GM13977 (cell line): ENCODE measurements at places on chromosomes 11 and 22.
A peak's percentile ranks its signal among the peaks of the same experiment; 100 is the strongest.

- peak; percentile 26 for DNase-seq
Measured at GRCh38 chr11:94521684-94522083, 9.4 kb downstream of the C11orf97 start.

GRCh38 chr22:31753005-31753633 is 700 bp upstream of the DEPDC5 start:
- peak; percentile 21 for DNase-seq

GRCh38 chr11:111395081-111395480 is 16.0 kb upstream of the POU2AF1 start:
- DNase-seq = no peak

- DNase-seq = no peak
Measured at GRCh38 chr22:37734964-37735451, 38.2 kb downstream of the TRIOBP start.

- no peak for DNase-seq
Measured at GRCh38 chr11:66443602-66444001, 5.0 kb upstream of the MRPL11 start.

DNA sequence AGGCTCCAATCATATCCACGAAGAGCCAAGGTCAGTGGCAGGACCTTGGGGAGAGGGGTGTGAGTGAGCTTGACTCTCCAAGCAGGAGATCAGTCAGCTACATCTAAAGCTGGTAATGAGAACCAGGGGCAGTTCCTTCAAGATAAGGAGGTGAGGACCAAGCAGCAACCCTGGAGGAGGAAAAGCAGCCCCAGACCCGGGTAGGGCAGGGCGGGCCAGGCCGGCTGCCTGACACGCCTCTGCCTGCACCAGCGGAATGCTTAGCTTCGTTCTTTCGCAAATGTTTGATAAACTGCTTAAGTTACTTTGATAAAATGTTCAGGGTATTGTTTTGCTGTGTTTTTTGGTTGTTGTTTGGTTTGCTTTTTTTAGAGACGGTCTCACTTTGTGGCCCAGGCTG is 18.7 kb upstream of the FADD start:
- DNase-seq = no peak

DNA sequence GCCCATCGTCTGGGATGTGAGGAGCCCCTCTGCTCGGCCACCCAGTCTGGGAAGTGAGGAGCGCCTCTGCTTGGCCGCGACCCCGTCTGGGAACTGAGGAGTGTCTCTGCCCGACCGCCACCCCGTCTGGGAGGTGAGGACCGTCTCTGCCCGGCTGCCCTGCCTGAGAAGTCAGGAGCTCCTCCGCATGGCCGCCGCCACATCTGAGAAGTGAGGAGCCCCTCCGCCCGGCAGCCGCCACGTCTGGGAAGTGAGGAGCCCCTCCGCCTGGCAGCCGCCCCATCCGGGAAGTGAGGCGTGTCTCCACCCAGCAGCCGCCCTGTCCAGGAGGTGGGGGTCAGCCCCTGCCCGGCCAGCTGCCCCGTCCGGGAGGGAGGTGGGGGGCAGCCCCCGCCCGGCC is 5.8 kb upstream of the OR5M8 start:
- DNase-seq = no peak

GRCh38 chr11:67271541-67272284 is 5.4 kb downstream of the GRK2 start:
- no peak for DNase-seq

- no peak for DNase-seq
Measured at GRCh38 chr11:10451426-10452116, 3.5 kb upstream of the AMPD3 start.

DNA sequence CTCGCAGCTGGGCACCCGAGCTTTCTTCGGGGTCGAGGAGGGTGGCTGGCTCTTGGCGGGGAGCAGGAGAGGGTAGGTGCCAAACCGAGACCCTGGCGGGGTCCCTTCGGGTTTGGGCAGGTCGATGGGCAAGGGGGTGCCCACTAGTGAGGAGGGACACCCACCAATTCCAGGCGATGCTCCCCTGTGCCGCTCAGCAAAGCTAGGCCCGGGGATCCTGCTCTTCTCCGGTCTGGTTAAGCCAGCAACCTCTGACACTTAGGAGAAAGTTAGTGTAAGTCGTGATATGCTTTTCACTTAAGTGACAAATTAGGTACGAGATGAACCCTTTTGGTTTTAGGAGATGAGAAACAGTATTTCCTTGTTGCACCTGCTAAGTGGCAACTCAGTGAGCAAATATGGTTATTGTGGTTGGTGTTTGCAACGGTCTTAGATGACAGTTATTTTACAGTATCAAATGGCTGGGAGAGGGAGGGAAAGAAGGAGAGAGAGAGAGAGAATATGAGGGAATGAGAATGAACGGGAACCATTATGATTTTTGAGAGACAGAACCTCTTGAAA is 565 bp downstream of the NUCB2 start:
- peak; percentile 49 for DNase-seq

GRCh38 chr22:40890881-40891280 is 29.0 kb upstream of the DNAJB7 start:
- no peak for DNase-seq

DNA sequence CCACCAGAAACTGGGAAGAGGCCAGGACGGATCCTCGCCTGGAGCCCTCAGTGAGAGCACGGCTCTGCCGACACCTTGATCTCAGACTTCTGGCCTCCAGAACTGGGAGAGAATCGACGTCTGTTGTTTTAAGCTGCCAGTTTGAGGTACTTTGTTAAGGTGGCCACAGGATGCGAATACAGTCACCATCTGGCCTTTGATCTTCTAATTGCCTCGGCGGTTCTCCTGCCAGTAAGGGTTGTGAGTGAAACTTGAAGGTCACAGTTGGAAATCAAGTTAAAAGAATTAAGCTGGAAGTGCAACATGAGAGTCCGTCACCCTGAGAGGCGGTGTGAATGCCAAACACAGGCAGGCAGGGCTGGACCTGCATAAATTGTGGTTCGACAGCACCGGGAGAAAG is 27.9 kb downstream of the PARVB start:
- DNase-seq = no peak

DNA sequence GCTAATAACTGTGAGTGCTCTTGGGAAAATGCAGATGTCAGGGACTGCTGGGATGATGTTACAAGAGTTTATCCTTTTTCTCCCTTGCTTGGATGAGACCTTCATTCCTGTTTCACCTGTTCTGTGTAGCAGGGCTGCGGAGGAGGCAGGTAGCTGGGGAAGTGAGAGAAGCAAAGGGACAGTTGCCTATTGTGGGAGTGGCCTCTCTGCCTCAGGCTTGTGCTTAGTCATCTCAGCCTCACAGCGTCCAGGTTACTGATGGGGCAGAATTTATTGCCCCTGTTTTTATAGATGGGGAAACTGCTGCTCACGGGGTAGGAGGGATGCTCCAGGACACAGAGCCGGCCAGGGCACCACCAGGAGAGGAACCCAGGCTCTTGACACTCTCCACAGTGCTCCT is 1.7 kb downstream of the STX3 start:
- DNase-seq = no peak
